Stimulated activated CD8-positive, alpha-beta memory T cell treated with anti-CD3 and anti-CD28 coated beads, Interleukin-4, amount 100 ng/mL, for 1 hour (primary cell): ENCODE measurements at places on chromosomes 12 and 14.

DNA sequence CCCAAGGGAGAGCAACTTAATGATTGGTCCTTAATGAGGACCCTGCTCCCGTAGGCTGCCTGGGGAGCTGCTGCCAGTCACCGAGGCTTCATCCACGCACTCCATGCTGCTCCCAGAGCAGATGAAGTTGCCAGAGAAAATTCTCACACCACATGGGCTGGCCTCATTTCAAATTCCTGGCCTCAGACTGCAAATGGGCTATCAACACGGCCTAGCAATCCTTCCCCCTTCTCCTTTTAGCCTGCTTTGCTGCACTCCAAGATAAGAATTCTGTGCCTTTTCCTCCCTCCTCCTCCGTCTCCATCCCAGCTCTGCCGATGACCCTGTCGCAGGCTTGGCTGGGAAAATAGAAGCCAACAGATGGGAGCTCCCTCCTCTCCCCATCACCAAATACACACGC lies 10.8 kb upstream of the DGLUCY start:
- DNase-seq, result no peak

- no peak for DNase-seq
These were observed 3.3 kb downstream of the AP1G2 start for GRCh38 chr14:23564181-23564812.

DNA sequence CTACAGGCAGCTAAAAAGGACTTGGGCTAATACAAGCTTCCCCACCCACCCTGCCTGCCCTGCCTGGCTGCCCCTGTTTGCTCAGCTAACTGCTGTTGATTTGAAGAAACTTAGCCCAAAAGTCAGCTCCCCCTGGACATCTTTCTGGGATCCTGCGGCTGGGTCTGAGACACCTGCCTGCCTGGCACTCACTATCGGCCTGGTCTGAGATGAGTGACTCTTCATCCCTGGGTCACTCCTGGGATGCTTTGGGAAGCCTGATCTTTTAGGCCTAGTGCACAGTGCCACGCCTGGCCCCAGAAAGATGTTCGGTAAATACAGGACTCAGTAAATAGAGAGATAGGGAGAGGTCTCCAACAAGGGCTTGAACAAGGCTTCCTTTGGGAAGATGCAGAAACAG lies 211.3 kb upstream of the DIO3 start:
- DNase-seq, result no peak

GRCh38 chr12:22406627-22407026 lies 72.1 kb upstream of the ST8SIA1 start:
- DNase-seq, result no peak

- no peak for DNase-seq
These were observed 17.1 kb upstream of the BICD1 start for GRCh38 chr12:32089586-32089985.

GRCh38 chr12:3275171-3276041 lies 198.2 kb downstream of the TSPAN9 start:
- peak; percentile 38 for DNase-seq

DNA sequence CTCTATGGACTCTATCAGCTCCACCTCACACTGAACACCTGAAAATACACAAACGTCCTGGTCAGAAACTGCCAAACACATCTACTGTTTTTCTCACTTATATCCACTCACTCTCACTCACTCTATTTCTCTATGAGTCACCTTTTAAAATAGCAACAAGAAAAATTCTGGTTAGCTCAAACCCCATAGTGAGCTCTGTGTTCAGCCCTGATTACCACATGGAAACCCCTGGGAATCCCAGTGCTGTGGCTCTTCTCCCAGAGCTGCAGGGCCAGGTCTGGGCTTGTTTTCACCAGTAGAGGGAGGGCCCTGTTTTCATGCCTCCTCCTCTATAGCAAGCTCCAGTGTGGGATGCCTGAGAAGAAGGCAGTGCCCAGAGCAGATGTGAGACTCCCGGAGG lies 1126.1 kb downstream of the TMEM121 start:
- no peak for DNase-seq

DNA sequence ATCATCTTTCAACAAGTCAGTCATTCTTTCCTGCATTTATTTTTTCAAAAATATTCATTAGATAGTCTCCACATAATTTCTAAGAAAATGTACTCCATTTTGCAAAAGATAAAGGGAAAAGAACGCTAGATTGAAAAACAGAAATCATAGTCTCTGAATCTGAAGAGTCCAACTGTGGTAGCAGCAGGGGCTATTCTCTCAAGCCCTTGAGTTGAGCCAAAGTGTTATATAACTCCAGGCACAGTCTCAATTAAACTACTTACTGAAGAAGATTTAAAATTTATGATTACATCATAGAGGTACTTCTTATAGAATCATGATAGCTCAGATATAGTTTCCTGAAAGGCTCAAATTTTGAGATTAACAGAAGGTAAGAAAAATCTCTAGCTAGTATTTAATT lies 5.8 kb downstream of the LDHB start:
- no peak for DNase-seq

DNA sequence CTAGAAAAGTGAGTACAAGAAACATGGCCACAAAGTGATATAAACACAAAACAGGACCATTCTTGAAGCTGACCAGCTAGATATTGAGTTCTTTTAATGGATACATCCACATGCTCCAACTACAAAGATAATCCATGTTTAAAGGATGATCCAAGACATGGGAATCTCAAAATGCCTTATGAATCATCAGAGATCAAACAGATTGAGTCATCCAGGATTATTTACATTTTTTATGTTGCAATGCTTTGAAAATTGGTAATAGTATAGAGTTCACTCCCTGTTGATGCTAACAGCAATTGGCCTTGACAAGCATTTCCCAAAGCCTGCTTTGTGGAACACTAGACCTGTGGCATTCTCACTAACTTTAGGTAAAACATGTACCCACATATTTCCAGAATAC lies 293.0 kb upstream of the TBX3 start:
- DNase-seq, result no peak

DNA sequence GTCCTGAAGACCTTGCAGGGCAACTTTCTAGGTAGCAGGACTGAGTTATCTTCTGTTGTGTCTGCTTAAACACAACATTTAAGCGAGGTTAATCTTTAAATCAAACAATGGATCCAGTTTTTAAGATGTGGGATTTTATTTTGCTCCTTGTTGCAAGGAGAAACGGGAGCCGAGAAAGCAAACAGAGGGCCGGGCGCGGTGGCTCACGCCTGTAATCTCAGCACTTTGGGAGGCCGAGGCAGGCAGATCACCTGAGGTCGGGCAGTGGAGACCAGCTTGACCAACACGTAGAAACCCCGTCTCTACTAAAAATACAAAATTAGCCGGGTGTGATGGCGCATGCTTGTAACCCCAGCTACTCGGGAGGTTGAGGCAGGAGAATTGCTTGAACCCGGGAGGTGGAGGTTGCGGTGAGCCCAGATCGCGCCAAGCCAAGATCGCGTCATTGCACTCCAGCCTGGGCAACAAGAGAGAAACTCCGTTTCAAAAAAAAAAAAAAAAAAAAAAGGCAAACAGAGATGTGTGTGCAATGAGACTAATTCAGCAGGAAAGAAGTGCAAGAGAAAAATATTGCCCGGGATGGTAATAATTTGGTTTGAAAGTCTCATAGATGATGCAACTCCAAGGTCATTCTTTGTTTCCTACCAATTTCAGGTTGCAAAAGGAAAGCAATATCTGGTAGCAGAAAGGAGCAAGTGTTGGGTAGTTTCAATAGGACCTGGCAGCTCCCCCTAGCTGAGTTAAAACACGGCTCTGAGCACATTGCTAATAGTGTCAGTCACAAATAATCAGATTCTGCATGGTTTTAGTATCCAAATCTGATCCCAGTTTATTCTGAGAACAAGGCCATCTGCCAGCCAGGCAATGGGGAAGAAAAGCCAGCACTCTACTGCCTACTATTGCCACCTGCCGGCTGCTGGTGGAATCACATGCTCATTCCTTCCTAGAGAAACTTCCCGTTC lies 141.4 kb downstream of the PPM1H start:
- DNase-seq, result peak; percentile 60

DNA sequence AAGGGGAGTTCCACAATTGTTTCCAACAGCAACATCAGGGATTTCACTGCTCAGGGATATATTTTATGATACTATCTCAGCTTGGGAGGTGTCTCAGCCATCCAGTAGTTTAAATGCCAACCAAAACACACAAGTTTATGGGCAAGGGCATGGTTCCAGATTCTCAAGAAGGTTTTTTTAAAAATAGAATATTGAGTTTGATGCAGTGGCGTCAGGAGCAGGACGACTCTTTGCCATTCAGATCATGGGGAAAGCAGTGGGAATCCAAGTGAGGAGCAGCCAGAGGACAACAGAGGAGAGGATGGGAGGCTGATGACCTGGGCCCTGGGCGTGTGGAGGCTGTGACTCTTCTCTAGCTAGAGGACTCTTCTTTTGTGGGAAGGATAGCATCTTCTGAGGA lies 25.7 kb downstream of the TSHR start:
- no peak for DNase-seq

DNA sequence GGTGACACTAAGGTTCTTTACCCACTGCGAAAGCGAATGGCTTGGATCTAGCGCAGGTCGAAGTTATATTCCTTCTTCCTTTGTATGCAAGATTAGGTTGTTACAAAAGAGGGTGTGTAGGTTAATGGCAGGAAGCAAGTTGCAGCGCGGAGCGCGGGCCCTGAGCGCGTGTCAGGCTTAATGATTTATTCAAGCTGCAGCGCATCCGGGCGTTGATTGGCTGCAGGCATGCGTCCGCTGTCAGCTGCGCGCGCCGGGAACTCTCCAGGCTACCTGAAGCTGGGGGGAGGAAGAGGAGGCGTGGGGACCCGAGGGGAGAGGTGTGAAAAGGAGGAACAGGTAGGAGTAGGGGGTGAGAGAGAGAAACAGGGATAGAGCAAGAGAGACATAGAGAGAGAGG lies 7.4 kb downstream of the ASCL1 start:
- DNase-seq, result no peak

DNA sequence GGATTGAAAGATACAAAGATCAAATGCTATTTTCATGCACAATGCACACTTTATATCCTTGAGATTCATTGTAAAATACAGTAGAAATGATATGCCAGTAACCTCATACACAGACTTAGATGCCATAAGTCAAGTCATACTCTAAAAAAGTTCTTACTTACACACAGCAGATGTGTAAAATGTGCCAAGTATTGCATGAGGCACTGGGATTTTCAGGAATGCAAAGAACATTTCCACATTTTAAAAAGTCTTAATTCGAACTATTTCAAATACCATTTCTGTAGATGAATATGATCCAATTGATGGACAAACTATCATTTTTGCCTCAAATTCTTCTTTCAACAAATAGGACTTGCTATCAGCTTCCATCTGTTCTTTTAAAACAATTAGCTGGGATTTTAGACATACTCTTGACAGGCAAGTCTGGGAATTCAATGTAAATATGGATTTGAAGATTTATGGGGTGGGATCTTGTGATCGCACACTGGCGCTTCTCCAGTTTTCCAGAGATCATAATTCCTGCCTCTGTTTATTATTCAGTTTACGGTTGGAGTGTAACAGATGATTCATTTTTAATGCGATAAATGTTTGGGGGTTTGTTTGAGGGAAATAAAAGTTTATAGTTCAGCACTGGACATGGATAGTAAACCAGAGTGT lies 183.8 kb downstream of the PAX9 start:
- no peak for DNase-seq

- no peak for DNase-seq
These were observed 9.2 kb upstream of the RAD52 start for GRCh38 chr12:958588-959123.

DNA sequence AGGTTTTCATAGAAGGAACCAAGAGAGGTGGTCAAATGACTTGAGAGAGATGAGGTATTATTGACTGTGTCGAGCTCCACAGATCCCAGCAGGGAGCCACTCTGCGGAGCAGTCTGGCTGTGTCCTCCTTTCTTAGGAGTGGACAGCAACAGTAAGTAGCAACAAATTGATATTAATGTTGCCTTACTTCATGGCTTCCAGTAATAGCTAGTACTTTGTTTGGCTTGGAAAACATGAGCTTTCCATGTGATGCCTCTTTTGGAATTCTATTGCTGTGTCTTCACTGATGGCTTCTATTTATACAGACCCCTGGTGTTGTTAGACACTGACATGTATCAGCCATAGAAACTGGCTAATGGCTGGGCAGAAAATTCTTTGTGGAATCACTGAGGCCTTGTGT lies 531.2 kb upstream of the CCDC196 start:
- DNase-seq, result no peak

- DNase-seq, result no peak
These were observed 20.3 kb downstream of the PRICKLE1 start for GRCh38 chr12:42568952-42569915.
